GOT3 (cell line): ENCODE measurements at places on chromosomes 6 and 20.

- no peak for DNase-seq
Observed at GRCh38 chr6:127918506-127919427, 17.9 kb upstream of the THEMIS start.

DNA sequence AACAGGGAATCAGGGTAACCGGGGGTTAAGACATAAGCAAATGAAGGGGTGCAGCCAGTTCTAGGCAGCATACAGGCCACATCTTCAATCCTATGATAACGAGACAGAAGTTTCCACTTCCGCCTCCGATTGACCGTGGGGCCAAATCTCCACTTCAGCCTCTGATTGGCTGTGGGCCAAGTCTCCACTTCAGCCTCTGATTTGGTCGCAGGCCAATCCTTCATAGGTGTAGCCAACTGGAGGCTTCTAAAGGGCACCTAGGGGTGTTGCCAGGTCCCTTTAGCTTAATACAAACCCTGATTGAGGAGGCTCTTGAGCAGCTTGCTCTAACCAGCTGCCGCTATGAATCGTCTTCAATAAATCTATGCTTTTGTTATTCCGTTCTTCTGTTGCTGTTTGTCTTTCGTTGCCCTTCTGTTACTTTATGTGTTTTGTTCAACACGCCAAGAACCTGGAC is 2.1 kb upstream of the ERGIC3 start:
- DNase-seq: no peak

DNA sequence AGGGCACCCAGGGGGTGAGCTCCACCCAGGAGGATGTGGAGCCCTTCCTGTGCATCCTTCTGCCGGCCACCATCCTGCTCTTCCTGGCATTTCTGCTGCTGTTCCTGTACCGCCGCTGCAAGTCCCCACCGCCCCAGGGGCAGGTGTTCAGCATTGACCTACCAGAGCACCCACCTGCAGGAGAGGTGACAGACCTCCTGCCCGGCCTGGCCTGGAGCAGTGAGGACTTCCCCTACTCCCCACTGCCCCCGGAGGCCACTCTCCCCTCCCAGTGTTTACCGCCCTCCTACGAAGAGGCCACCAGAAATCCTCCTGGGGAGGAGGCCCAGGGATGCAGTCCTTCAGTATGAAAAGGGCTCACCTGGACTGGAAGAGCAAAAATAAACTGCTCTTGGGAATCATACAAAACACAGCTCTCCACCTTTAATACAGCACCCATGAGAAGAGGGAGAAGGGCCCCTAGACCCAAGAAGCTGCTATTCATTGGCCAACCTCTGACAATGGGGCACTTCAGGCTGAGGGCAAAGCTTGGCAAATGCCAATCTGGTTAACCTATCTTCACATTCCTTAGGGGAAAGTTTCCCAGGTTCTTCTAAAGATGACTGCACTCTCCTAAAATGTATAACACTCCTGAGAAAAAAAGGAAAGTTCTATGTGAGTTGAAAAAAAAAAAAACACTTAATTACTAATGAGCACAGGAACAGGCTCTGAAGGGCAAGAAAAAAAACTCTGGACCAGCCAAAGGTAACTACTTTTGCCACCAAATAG is 5.0 kb downstream of the SMIM28 start:
- DNase-seq: no peak

DNA sequence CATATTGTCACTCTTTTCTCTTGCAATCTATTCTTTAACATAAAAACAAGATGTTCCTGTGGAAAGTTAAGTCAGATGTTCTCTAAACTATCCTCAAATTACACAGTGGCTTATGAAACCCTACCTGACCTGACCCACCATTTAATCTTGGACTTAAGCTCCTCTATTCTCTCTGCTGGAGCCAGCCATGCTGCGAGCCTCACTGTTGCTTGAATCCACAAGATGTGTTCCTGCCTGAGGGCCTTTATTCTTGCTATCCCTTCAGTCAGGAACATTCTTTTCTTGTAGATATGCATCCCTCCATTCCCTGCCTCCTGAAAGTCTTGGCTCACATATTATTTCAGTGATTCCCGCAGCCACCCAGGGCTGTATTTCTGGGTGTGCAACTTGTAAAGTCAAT is 283.2 kb downstream of the EPHA7 start:
- no peak for DNase-seq

DNA sequence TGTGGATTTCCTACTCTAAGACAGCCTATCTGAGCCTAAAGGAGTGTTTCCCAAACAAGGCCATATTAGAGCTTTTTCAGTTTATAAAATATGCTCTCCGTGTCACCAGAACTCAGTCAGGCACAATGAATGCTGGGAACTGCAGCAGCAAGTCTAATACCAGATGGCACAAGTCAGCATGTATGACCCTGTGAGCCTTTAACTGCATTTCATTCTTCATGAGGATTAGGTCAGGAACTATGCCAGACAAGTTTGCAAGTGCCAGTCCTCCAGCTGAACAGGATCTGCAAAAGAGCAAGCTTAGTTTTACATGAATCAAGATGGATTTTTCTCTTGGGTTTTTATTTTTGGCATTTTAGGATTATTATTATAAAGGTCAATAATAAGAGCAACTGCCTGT is 66.7 kb upstream of the SAMD5 start:
- no peak for DNase-seq

- DNase-seq: no peak
Observed at GRCh38 chr6:163226181-163226835, 188.2 kb upstream of the QKI start.

DNA sequence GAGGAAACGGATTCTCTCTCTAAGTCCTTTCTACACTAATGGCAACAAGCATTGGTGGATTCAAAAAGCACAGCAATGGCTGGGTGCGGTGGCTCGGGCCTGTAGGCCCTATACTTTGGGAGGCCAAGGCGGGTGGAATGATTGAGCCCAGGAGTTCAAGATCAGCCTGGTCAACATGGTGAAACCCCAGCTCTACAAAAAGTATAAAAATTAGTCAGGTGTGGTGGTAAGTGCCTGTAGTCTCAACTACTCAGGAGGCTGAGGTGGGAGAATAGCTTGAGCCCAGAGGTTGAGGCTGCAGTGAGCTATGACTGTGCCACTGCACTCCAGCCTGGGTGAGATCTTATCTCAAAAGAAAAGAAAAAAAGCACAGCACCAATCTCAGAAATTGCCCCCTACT is 19.3 kb downstream of the PAQR8 start:
- no peak for DNase-seq

GRCh38 chr6:105935416-105935815 is 150.7 kb upstream of the PRDM1 start:
- no peak for DNase-seq

DNA sequence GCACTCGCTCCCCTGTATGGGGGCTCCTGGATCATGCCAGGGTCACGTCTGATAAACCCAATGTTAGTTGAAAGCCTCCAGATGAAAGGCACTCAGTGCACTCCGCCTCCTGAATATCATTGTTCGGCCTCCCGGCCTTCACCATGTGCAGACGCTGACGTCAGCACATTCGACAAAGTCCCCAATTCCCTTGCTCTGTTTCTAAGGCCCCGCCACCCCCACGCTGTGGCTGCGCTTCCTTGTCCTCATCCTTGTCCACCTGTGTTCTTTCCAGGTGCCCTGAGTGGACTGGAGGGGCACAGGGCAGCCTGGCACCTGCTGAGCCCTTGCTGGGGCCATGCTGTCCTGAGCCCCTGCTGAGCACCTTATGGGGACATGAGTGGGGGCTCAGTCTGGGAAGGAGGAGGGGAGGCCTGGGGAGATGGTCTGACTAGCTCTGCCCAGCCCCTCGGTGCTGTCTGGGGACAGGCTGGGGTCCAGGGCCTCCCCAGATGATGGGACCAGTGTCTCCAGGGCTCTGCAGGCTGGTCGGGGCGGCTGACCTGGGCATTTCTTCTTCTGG is 9.8 kb upstream of the BHLHE23 start:
- no peak for DNase-seq
